ENCODE measurements at places on chromosomes 16 and 17.

- no peak for DNase-seq
These were observed 3.6 kb upstream of the CCDC154 start for GRCh38 chr16:1447965-1448364.

GRCh38 chr17:59668816-59669215 lies 38.4 kb downstream of the PTRH2 start:
- peak; percentile 90 for DNase-seq

GRCh38 chr16:67269766-67270165 lies 9.6 kb upstream of the PLEKHG4 start:
- DNase-seq = peak; percentile 42

- no peak for DNase-seq
These were observed 5.3 kb upstream of the TXNDC11 start for GRCh38 chr16:11747949-11748403.

- DNase-seq = no peak
These were observed 12.7 kb upstream of the FOXF1 start for GRCh38 chr16:86497551-86498021.

DNA sequence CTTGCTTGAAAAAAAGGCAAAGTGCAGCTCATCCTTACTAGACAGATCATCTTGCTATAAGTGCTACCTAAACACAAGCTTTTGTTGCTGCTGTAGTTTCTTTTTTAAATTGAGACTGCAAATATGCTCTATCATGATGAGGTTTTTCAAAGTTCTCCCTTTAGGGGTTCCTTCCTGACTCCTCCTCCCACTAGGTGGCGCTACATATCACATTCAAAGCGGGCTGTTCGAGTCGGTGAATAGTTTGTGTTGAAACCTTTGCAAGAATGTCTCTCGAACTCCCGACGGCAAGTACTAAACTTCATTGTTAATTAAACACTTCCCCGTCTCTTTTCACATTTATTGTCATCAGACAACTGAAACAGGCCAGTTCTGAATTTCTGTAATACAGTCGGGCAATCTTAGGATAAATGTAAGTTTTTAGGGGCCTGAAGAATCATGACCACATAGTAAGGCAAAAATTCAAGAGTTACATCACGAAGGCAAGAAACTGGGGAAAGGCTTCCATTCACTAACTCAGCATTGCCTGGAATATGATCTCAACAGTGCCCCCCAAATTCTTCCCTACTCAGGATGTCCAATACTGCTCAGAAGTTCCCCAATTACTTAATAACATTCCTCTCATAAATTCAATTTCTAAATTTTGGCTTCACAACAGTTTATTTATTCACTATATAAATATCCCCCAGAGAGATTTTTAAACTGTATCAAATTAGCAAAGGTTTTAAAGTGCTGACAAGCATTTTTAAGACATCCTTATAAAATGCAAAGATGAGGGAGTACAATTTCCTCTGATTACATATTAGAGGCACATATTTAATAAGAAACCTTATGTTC lies 6.7 kb downstream of the HS3ST3A1 start:
- DNase-seq = peak; percentile 87

DNA sequence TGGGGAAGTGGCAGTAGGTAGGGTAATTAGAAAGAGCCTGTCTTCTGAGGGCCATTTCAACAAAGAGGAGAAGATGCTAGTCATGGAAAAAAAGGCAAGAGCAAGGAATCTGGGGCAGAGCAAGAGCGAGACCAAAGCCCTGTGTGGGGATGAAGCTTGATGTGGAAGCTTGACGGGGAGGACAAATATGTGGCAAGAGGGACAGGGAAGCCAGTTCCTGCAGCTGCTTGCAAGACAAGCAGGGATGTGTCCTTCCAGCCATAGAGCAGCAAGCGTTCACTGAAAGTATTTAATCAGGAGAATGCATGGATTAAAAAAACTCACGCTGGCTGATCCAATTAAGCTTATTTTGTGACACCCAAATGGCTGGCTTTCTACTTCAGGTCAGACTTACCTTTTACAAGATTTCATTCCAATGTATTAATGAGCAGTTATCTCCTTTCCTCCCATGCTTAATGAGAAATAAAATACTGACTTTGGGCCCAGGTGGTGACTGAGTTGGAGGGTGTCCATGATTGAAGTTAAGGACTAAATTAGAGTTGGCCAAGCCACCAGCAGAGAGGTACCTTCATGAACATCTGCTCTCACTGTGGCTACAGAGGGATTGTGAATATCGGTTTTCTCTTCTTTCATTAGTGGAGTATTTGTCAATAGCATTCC lies 76.8 kb downstream of the ABCA8 start:
- DNase-seq = no peak

DNA sequence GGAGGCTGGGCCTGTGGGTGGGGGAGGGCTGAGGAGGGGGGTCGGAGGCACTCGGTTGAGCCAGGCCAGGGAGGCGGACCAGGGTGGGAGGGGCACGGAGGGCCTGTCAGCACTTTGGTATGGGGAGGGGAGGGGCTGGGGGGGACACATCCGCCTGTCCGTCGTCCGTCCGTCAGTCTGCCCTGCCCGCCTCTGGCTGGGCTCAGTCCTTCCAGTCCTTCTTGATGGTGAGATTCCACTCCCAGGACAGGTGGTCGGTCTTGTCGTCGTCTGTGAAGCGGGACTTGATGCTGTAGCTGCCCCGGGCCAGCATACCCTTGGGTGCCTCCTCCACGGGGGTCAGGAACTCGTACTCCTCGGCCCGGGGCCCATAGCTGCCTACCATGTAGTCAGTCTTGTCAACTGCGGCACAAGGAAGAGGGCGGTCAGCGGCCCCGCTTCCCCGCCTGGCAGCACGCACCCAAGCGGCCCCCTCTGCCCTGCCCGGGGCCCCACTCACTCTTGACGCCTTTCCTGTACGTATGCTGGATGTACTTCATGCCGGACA lies 2.4 kb downstream of the ARHGDIA start:
- DNase-seq = peak; percentile 92

GRCh38 chr16:13148836-13149235 lies 247.4 kb downstream of the SHISA9 start:
- DNase-seq = no peak

- no peak for DNase-seq
These were observed 23.1 kb downstream of the SREBF1 start for GRCh38 chr17:17813725-17814095.

- DNase-seq = peak; percentile 76
These were observed 50.4 kb downstream of the OR1D5 start for GRCh38 chr17:3012926-3013581.

DNA sequence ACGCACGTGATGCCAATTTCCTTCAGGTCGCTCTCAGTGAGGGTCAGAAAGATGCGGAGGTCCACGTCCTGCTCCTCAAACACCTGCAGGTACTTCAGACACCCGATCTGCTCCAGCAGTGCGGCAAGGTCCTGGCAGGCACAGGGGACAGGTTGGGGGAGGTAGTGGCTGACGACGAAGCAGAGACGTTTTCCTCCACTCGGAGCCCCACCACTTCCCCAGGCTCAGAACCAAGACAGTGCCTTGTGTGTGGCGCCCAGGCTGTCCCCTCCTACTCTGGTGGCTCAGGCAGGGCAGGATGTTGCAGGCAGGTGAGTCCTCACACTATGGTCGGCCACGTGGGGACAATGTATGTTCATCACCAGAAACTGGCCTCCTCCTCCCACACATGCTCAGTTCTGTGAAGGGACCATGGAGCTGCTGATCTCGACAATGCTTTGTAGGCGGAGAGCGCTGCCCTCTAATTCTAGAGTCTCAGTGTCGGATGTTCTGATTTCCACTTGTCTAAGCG lies 5.7 kb downstream of the NUDT16L1 start:
- no peak for DNase-seq

GRCh38 chr17:27577121-27577761 lies 53.7 kb upstream of the LGALS9 start:
- DNase-seq = peak; percentile 66

DNA sequence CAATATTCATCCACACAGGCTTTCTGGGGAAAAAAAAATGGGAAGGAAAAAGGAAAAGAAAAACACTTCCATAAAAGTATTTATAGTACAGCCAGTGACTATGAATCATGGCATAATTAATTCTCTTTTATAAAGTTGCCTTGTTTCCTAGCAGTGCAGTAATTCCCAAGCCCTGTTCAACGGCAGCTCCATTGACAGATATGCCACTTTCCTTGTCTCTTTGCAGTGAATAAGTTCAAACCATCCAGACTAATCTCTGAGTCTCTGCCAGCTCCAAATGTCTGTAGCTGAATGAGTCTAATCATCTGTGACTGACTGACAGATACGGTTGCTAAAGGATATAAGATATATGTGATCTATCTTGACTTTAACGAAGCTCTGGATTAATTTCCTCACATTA lies 52.9 kb upstream of the KCNJ16 start:
- DNase-seq = no peak

GRCh38 chr16:77624085-77624484 lies 98.2 kb upstream of the NUDT7 start:
- no peak for DNase-seq

- DNase-seq = no peak
These were observed 957.8 kb upstream of the RBFOX1 start for GRCh38 chr16:6374821-6375220.

GRCh38 chr17:10652984-10653659 lies 4.0 kb downstream of the MYH3 start:
- no peak for DNase-seq

- peak; percentile 58 for DNase-seq
These were observed 30.3 kb upstream of the MYO15B start for GRCh38 chr17:75557075-75557851.

- no peak for DNase-seq
These were observed 13.3 kb upstream of the WNT3 start for GRCh38 chr17:46831573-46832330.

DNA sequence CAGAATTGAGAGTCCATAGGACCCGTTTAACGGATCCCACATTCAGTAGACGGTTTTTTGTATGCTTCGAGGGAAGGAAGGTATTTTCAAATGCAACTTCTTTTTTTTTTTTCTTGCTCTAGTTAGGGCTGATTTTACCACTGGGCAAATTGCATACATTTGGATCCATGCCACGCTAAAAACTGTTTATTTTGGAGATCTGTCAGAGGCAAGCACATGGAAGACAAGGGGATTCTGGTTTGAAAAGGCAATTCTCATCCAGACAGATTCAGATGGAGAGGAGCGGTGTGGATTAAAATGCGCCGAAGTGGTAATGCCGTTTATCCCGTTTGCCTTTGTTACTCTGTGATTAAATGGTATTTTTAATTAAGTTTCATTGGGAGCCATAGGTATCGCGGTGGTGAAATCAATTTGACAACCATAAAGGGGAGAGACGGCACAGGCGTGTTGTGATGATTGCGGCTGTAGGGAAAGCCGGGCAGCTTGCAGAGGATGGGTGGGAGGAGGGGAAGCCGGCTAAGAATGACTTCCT lies 170.4 kb downstream of the IRX3 start:
- DNase-seq = peak; percentile 29
